Activated T-helper 2 cell treated with anti-CD3 and anti-CD28 coated beads, Interferon-gamma antibody, Interleukin-2, Interleukin-4, amounts not matched to agents 10 μg/mL and 5 μg/mL and 100 μg/mL, durations not matched to agents 14 hours and 24 hours and 36 hours (primary cell): ENCODE measurements at places on chromosomes 1 and 21. TPM values are rescaled to one million over a fixed set of nuclear protein-coding genes. Genes with fewer than 3 reads are reported as not detected.

Gene MUL1
- 17.1 and 17.4 TPM in 2 replicates for total RNA-seq

Gene SH3BGR
- total RNA-seq = 0.92 and 1.0 TPM in 2 replicates

Gene LYPLAL1
- 21.2 and 23.7 TPM in 2 replicates for total RNA-seq

DNA sequence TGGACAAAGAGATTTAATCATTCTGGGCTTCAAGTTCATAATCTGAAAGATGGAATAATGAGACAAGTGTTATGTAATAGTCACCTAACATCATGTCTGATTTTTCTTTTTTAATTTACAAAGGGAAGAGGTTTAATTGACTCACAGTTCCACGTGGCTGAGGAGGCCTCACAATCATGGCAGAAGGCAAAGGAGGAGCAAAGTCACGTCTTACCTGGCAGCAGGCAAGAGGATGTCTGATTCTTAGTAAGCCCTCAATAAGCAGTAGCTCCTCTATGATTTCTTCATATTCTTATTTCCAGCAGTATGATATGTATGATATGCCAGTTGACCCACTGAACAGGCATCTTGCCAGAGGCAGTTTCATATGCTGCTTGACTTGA is 152.7 kb downstream of the S1PR1 start:
- no peak for DNase-seq

DNA sequence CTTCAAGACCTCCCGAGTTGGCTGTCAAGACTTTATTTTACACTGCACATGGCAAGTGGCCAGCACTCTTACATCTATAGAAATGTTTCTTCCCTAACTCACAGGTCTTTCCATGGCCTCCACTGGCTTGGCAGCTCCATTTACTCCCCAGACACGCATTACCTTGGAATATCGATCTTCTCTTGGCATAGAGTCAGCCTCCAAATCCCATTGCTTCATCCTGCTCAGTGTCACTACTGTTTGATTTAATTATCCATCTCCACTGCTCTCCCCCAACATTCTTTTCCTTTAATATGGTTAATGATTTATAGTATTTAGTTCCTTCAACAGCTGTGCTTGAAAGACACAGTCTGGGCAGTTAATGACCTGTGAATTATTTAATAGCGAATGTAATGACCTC is 241.2 kb upstream of the MAP1LC3C start:
- no peak for DNase-seq

- DNase-seq = no peak
These were observed 4.0 kb downstream of the PHC2 start for GRCh38 chr1:33426916-33427315.

DNA sequence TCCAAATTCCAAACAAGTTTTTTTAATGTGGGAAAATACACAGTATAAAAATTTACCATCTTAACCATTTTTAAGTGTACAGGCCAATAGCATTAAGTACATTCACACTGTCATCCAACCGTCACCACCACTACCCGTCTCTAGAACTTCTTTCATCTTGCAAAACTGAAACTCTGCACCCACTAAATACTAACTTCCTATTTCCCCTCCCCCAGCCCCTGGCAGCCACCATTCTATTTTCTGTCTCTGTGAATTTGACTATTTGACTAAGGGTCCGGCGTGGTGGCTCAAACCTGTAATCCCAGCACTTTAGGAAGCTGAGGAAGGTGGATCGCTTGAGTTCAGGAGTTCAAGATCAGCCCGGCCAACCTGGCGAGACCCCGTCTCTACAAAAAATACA is 36.1 kb downstream of the CLSTN1 start:
- peak; percentile 44 for DNase-seq

DNA sequence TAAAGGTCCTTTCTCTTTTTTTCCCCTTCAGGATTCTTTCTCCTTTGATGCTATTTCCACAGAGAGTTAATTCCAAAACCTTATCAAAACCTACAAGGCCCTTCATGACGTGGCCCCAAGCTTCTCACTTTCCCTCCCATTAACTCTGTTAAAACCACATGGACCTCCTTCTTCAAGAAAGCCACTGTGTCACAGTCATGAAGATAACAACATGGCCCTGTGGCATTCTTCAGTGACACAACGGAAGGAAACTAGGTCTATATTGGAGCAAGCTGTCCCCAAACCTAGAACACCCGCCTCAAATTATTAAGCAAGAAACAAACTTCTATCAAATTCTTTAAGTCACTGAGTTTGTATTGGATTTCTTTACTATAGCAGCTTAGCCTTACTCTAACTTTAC is 611.1 kb downstream of the NUF2 start:
- no peak for DNase-seq

Gene DMBX1
- total RNA-seq = not detected in 2 replicates

DNA sequence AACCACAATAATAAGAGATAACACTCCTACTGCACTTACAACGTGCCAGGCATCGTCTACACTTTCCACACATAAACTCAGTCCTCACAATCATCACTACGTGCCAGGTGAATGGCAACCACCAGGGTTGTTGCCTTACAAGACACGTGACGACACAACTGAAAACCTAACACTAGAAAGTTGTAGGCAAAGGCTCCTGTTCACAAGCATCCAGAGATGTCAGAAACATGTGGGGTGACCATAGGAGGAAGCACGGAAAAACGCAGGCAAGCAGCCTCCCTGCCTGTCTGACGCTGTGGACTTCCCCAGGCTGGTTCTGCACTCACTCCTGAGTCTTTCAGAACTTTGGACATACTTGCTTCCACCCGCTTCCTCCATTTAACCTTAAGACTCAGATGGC is 7.0 kb downstream of the CAPZB start:
- DNase-seq = no peak

- DNase-seq = peak; percentile 40
These were observed 110.9 kb downstream of the KCNN3 start for GRCh38 chr1:154759196-154759595.

DNA sequence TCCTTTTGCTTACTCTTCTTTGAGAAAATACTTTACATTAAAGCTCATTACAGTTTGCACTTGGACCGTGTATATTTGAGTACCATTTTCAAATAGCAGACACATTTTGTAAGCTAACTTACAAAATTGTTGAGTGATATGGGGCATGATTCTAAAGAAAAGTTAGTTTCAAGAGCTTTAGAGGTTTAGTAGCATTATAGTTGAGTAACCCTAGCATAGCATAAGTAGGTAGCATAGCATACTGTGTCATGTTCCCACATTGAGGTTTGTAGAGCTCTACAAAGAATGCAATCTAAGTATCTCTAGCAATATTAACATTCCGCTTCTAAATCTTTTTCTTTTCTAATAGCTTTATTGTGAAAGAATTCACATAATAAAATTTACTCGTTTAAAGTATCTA is 92.0 kb downstream of the ITSN1 start:
- no peak for DNase-seq

Gene SPRR3
- total RNA-seq = not detected in 2 replicates
